ENCODE measurements at places on chromosomes 16 and 17. TPM values are rescaled to one million over a fixed set of nuclear protein-coding genes. Genes with fewer than 3 reads are reported as not detected.

Gene BRIP1
- 2.4 TPM for total RNA-seq

DNA sequence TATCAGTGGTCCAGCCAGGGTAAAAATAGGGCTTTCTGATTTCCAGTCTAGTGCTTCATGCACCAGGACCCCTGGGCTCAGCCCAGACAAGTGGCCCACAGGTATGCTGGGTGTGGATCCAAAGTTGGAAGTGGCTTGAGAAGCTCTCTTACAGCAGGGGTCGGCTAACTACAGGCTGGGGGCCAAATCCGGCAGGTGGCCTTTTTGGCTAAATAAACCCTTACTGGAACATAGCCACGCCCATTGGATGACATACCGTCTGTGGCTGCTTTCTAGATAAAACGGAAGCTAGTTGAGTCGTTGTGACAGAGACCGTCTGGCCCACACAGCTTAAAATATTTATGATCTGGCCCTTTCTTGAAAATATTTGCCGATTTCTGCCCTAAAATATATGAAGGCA is 119.0 kb upstream of the CDC42EP4 start:
- DNase-seq: no peak

DNA sequence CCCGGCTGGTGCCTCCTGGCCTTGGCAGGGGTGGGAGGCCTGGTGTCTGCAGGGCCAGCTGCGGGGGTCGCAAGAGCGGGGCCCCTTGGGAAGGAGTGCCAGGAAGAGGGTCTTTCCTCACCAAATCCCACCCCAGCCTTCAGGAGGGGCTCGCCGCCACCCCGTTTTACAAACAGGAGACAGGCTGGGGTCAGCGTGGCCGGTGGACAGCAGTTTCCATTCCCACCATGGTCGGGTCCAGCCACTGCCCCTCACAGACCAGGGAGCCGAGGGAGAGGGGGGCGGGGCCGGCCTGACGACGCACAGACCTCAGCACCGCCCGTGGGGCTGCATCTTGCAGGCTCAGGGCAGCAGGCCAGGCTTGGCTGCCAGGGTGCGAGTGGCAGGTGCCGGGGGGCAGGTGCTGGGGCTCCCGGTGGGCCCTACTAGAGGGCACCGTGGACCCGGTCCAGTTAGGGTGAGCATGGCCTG is 7.6 kb downstream of the CBFA2T3 start:
- DNase-seq: no peak

GRCh38 chr17:65020284-65020683 is 36.3 kb downstream of the GNA13 start:
- no peak for DNase-seq

DNA sequence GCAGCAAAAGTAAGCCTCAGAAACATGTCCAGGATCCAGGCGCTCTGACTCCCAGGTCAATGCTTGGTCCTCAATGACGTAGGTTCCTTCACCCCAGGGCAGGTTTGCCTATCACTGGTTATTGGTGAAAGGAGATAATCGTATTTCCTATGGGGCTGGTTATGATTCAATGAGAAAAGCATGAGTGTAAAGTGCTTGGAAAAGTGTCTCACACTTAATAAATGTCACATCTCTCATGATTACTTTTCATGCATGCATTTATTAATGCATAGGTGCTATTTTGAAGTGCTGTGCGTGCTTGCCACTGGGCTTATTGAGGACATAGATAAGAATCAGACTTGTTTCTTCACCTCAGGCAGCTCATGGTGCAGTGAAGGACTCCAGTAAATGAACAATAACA is 10.4 kb upstream of the CDH13 start:
- DNase-seq: no peak

DNA sequence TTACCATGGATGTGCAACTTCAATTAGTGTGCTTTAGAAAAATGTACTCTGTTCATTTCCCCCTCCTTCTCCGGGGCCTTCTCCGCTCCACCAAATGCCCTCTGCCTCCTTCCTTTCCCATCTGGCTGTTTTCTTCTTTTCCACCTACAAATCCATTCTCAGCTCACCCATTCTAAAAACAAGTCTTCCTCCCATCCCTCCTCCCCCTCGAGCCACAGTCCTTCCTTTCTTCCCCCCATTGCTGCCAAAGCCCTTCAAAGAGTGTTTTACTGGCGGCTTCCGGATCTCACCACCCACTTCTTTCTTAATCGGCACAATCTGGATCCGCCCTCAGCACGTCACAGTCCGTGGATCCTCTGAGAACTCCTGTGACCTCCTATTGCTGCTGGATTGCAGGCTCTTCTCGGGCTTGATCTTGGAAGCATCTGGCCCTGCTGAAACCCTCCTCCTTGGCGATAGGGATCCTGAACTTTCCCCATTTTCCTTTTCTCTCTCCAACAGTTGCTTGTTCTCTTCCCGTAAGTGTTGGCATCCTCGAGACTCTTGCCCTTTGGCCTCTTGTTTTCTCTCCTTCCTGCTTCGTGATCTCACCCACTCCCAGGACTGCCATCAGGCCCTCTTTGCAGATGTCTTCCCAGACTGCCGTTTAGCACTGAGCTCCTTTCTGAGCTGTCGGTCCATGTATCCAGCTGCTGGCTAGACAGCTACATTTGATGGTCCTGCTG is 36.0 kb upstream of the FBXO47 start:
- peak; percentile 88 for DNase-seq

DNA sequence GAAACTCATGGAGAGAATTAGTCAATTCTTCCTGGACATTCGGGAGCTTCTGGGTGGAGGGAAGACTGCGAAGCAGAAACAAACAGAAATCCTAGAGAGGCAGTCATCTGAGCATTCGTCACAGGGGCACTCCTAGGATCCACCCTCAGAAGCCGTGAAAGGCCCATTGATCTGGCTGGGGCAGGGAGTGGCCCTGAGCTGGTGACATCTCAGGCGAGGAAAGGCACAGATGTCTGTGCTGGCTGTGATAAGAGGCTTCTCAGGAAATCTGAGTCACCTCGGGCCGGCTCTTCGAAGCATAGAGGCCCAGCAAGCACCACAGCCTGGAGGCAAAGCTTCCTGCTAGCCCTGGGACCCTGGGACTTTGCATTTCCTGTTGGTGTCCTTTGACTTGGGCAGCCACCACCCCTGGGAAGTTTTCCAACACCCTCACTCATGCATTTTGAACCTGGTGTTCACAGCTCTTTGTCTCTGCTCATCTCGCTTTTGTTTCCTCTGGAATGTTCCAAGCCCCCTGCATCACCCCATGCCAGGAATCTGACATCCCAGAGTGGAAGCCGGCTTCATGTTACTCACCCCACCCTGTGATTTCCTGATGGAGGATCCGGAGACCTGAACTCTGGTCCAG is 23.3 kb upstream of the CDRT4 start:
- DNase-seq: peak; percentile 89

DNA sequence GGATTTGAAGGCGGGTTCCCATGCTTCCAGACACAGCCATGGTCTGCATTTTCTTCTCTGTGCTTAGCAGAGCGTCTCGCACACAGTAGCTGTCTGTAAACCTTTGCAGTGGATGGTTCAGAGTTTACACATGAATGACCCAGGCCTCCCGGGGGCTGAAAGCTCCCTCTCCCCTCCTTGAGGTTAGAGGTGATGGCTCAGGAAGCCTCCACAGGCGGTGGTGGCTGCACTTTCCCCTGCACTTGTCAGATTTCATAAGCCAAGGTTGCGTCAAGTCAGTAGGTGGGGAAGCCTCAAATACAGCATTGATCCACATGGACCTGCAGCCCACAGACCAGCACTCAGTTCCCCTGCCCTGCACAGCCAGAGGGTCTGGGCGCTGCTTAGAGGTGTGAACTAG is 211.9 kb downstream of the KATNIP start:
- no peak for DNase-seq

Gene ABCA6
- 16.3 TPM for total RNA-seq

DNA sequence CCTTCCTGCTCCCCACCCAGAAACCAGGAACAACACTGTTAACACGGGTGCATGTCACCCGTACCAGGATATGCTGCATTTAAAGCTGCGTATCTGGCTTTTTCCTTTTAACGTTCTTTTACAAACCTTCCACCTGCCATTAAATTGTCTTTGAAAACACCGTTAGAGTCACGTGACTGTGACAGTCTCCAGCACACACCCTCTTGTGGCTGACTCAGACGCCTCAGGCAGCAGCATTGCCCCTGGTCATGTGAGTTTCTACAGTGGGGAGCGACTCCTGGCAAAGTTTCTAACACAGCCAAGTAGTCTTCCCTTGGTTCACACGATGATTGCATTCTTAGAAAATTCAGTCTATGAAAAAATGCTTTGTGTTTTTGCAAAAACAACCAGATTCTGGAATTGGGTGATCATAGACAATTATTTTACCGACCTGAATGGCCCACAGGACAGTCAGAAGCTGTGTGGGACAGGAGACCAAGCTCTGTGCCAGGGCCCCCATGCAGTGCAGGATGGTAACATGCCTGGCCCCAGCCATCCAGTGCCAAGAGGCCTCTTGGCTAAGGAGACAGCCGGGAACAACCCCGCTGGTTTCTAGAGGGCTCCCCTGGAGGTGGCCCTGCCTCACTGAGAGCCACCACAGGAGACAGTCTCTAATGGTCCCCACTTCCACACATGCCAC is 199.1 kb downstream of the KATNIP start:
- DNase-seq: peak; percentile 77

DNA sequence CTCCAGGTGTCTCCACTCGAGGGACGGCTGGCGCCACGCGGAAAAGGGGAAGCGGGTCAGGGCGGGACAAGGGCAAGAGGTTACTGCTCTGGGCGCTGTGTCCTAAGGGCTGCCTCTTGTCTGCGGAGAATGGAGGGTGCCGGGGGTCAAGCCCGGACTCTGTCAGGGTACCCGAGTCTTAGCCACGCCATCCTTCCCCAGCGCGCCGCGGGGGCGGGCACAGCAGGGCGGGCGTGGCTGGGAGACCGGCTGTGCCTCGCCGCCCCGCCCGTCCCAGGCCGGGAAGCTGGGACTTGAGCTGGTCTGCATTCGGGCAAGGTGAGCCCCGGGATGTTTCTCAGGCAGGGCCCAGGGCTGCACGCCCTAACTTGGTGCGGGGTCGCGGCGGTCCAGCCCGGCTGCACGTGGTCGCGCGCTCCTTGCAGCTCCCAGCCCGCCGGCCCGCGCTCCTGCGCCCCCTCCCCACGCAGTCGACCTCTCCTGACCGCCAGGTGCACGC is 6.2 kb upstream of the ACTG1 start:
- DNase-seq: no peak

Gene HOXB1
- not detected for total RNA-seq

- peak; percentile 32 for DNase-seq
These were observed 21.3 kb downstream of the SRCIN1 start for GRCh38 chr17:38584350-38584925.

Gene STAT5A
- 55.6 TPM for total RNA-seq

DNA sequence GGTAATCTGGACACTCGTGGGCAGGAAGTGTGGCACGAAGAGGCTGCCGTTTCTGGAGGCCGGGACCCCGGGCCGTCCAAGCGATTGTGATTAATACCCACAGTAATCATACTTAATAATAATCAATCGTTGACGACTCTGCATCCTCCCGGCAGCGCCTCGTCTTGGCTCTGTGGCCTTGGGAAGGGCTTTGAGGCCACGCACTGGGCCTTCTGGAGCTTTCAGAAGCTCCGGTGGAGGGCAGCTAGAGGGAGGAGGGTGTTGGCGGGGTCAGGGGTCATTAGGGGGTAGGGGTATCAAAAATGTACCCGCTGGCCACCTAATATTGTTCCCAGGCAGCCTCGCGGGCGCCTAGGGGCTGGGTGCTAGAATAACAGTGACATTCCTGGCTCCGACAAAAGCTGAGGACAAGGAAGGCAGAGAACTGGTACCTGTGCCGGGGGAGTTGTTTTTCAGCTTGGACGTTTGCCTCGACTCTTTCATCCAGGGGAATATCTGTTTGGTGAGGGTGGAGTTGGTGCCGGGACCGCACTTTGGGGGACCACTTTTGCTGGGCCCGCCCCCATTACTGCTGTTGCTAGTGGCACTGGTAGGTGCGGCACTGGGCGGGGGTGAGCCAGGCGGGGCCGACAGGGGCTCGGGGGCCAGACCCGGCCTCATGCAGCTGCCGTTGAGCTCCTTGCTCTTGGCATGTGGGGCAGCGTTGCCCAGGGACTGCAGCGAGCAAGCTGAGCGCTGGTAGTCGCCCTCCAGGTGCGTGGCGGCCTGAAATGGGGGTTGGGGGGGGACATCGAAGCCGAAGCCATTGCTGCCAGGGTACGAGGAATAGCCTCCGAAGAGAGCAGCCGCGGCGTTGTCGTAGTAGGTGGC is 6.9 kb upstream of the HOXB2 start:
- DNase-seq: no peak

Gene BICDL2
- 115 TPM for total RNA-seq

Gene CNEP1R1
- total RNA-seq: 10.3 TPM

Gene STUB1
- 195 TPM for total RNA-seq

Gene DNASE1L2
- 39.8 TPM for total RNA-seq

DNA sequence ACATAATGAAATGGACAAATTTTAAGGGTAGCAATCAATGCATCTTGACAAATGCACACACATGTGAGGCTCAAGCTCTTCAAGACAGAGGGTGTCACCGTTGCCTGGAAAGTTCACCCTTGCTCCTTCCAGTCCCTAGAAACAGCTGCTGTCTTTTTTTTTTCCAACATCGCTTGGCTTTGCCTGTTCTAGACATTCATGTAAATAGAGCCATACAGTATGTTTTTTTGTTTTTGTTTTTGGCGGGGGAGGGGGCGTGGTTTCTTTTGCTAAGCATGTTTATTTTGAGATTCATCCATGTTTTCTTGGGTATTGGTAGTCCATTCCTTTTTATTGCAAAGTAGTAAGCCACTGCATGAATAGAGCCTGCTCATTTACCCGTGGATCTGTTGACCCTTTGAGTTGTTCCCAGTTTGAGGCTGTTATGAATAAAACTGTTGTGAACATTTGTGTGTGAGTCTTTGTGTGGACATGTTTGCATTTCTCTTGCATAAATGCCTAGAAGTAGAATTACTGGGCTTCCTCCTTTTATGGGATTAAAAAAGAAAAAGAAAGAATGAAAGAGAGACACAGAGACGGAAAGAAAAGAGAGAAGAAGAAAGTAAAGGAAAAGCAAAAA is 78.4 kb downstream of the NT5M start:
- no peak for DNase-seq

GRCh38 chr16:24745391-24745790 is 15.9 kb downstream of the TNRC6A start:
- DNase-seq: no peak

Gene EXOC3L1
- total RNA-seq: 0.95 TPM

Gene KRTAP3-2
- not detected for total RNA-seq

DNA sequence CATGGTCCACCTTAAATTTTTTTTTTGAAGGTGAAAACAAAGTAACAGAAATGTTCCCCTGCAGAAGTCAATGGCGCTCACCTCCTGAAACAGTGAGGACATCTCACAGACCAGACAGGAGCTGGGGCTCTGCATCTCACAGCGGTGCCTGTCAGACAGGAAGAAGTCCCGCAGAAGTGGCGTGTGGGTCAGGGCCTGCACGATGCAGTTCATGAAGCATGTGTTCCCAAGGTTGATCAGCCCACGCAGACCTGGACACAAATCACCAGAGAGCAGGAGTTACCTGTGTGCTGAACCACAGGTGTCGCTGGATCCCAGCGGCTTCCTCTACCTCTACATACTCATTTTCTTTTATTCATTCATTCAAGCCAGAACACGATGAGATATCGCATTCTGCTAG is 24.9 kb downstream of the USP22 start:
- DNase-seq: no peak

GRCh38 chr17:32192379-32192778 is 50.1 kb downstream of the RHOT1 start:
- no peak for DNase-seq

GRCh38 chr16:17002565-17002964 is 468.2 kb downstream of the XYLT1 start:
- no peak for DNase-seq
